ENCODE measurements at places on chromosomes 2 and 18. TPM values are rescaled to one million over a fixed set of nuclear protein-coding genes. Genes with fewer than 3 reads are reported as not detected.

The EN1 gene
- total RNA-seq = not detected

The OXER1 gene
- total RNA-seq = not detected

The ARMC9 gene
- total RNA-seq = 27.4 TPM

The IL36G gene
- not detected for total RNA-seq

The GALNT14 gene
- total RNA-seq = 2.4 TPM

The STON1 gene
- 9.7 TPM for total RNA-seq

The HOXD13 gene
- not detected for total RNA-seq

The ANKRD53 gene
- 0.50 TPM for total RNA-seq

The PUM2 gene
- total RNA-seq = 85.6 TPM

The PARD3B gene
- total RNA-seq = 19.0 TPM

The SKA1 gene
- total RNA-seq = 47.7 TPM

The VIL1 gene
- not detected for total RNA-seq

The HOXD12 gene
- not detected for total RNA-seq

The COA5 gene
- total RNA-seq = 23.0 TPM

The CFAP210 gene
- total RNA-seq = not detected

The RMDN2 gene
- total RNA-seq = 5.9 TPM

The NLRC4 gene
- total RNA-seq = not detected

The DES gene
- total RNA-seq = not detected

The MTCL1 gene
- total RNA-seq = 27.1 TPM

The GAL3ST2 gene
- not detected for total RNA-seq

The CROCC2 gene
- not detected for total RNA-seq

The LYPD1 gene
- 58.1 TPM for total RNA-seq

The ANKRD30B gene
- not detected for total RNA-seq

The TUBA3E gene
- not detected for total RNA-seq

The MAP3K19 gene
- not detected for total RNA-seq

The FRZB gene
- not detected for total RNA-seq

The MYOM1 gene
- under 0.01 TPM for total RNA-seq

The XIRP2 gene
- total RNA-seq = under 0.01 TPM
